Activated CD4-positive, alpha-beta T cell treated with anti-CD3 and anti-CD28 coated beads for 36 hours (primary cell): ENCODE measurements at places on chromosomes 2 and 18. TPM values are rescaled to one million over a fixed set of nuclear protein-coding genes. Genes with fewer than 3 reads are reported as not detected.

CAPN10 gene
- 30.2 TPM for total RNA-seq

SLC11A1 gene
- 0.09 TPM for total RNA-seq

LAMA3 gene
- 0.07 TPM for total RNA-seq

ASB18 gene
- not detected for total RNA-seq

PHOSPHO2 gene
- total RNA-seq = 3.5 TPM

TBC1D8 gene
- 3.4 TPM for total RNA-seq
